ENCODE measurements at places on chromosomes 13 and 19.

GRCh38 chr13:28349371-28349770 is 145.6 kb downstream of the FLT1 start:
- DNase-seq = no peak

DNA sequence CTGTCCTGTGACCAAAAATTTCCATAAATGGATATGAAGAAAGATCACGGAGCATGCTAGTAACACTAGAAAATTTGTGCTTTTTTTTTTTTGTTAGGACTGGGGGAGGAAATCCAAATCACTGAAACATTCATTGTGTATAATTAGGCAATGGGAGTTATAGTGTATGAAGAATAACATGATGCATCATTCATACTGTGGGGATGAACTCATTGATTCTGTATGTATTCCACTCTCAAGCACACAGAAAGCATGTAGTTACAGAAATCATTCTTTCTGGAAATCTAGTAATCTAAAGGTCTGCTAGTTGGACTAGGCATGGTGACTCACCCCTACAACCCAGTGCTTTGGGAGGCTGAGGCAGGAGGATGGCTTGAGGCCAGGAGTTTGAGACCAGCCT is 749.7 kb downstream of the DIAPH3 start:
- no peak for DNase-seq

DNA sequence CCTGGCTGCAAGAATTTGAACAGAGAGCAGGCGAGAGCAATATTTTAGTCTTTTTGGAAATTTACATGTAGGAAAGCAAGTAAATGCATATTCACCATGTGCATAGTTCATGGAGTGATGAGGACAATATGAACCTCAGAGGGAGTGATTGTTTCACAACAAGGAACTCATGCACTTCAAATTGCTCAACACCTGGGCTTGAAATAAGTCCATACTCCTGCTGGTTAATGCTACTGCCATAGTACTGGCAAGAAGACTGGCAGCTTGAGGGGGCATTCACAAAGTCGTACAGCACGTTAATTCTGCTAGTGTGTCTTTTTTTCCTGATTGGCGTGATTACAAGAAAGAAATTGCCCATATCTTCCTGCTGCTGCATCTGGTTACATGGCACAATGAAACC is 267.6 kb downstream of the PCDH17 start:
- no peak for DNase-seq

DNA sequence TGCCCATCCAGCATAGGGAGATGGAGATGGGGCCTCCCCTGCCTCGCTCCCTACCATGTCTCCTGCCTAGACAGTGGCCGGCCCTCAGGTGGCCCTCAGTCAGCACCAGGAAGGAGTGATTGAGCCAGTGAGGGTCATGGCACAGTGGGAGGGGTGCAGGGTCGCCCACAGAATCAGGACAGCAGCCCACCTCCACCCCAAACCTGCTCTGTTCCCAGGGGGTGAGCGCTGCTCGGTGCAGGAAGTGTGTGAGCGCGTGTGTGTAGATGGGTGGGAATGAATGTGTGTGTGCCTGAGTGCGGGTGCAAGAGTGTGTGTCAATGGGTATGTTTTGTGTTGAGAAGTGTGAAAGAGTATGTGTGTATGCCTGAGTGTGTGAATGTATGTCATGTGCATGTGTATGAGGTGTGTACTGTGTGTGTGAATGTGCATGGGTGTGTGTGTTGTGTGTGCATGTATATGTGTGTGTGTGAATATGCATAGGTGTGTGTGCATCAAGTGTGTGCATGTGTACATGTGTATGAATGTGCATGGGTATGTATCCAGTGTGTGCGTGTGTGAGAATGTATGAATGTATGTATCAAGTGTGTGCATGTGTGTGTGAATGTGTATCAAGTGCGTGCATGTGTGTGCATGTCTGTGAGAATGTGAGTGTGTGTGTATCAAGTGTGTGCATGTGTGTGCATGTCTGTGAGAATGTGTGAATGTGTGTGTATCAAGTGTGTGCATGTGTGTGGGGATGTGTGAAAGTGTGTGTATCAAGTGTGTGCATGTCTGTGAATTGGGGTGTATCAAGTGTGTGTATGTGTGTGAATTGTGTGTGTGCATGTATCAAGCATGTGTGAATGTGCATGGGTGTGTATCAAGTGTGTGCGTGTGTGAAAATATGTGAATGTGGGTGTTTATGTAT is 12.0 kb downstream of the EVI5L start:
- DNase-seq = no peak

DNA sequence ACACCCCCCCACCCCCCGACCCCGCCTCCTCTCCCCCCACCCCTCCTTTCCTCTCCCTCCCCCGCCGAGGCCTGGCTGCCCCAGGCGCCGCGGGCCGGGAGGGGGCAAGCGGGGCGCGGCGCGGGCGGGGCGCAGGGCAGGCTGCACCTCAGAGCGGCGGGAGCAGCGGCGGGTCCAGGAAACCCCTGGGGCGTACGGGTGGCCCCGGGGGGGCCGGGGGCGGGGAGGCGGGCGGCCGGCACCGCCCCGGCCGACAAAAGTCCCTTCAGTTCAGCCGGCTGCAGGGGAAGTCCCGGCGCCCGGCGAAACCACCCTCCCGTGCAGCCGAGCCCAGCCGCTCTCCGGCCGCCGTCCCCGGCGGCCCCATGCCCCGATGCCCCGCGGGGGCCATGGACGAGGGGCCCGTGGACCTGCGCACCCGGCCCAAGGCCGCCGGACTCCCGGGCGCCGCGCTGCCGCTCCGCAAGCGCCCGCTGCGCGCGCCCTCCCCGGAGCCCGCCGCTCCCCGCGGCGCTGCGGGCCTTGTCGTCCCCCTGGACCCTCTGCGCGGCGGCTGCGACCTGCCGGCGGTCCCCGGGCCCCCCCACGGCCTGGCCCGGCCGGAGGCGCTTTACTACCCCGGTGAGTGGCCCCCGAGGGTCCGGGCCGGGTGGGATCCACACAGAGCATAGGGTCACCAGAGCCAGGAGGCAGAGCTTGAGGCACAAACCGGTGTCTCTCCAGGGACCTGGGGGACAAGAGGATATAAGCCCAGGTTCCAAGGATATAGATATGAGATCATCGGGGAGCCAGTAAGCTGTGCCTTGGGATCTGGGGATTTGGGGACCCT is at the start of gene BCL3:
TSS of gene BCL3 (plus strand) at position 283 of the 829 bp plus-strand sequence. CDS start at position 366, 83 bp downstream.
- no peak for DNase-seq

- DNase-seq = peak; percentile 46
Observed at GRCh38 chr13:99617474-99618255, 116.4 kb downstream of the TM9SF2 start.

- DNase-seq = no peak
Observed at GRCh38 chr19:33705090-33705847, 83.5 kb downstream of the CHST8 start.

DNA sequence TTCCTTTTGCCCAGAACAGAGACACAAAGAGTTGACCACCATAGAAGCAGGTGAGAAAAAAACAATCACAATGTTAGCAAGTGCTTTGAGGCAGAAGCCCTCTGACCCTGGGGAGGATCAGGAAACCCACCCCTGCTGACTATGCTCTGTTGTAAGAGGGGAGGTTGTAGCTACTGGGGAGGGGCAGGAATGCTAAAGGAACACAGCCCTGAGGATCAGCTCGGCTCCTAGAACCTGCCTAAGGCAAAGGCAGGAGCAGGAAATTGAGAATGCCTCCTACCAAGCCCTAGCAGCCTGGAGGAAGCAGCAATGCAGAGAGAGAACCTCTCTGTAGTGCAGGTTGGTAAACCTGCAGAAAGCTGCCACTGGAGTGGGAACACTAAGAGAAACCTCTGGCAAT is 624.0 kb upstream of the KLF12 start:
- DNase-seq = no peak

- no peak for DNase-seq
Observed at GRCh38 chr13:105353654-105354053, 1181.8 kb downstream of the EFNB2 start.

- no peak for DNase-seq
Observed at GRCh38 chr19:15187026-15188007, 13.5 kb downstream of the NOTCH3 start.

DNA sequence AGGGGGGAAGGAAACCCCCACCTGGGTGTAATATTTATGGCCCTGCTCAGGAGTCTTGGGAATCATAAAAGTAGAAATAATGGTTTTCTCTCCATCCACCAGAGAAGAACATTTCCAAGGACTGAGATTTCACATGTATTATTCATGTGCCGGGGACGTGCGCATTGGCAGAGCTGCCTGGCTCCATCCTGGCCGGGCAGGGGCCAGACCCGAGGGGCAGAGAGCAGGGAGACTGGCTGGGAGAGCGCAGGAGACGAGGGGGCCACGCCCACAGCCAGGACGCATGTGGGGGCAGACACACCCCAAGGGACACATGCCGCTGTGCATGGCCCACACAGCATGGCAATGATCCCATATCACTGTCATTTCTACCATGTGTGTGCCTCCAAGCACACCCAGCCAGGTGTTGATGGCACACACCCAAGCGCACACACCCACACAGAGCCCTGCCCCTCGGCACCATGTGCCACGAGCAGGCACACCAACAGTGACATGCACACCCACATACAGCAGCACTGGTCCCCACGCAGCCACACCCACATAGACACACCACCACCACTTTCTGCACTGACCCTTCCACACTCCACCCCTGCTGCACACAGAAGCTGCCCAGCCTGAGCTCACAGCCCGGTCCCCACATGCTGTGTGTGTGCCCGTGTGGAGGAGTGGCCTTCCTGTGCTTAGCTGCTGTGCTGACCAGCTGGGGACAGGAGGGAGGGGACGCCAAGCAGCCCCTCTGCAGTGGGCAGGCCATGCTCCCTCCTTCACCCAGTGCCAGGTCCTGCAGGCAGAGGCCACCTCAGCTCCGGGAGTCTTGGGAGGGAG is 39.3 kb downstream of the CEBPG start:
- no peak for DNase-seq

DNA sequence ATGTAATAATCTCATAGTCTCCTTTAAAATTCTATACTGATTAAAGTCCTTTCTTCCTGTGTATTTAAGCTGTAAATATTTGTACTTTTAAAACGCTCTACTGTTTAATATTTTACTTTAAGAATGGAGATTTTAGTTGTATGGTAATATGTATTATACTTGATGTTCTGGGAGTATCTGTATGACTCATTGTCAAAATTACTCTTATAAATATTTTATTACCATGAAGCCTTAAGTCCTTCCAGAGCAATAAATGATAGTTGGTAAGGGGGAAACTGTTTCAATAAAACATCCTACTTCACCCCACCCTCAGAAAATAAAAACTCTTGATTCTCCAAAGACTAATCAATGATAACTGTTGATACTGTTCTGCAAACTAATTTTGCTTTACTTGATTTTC is 6.4 kb downstream of the PCDH9 start:
- peak; percentile 34 for DNase-seq

DNA sequence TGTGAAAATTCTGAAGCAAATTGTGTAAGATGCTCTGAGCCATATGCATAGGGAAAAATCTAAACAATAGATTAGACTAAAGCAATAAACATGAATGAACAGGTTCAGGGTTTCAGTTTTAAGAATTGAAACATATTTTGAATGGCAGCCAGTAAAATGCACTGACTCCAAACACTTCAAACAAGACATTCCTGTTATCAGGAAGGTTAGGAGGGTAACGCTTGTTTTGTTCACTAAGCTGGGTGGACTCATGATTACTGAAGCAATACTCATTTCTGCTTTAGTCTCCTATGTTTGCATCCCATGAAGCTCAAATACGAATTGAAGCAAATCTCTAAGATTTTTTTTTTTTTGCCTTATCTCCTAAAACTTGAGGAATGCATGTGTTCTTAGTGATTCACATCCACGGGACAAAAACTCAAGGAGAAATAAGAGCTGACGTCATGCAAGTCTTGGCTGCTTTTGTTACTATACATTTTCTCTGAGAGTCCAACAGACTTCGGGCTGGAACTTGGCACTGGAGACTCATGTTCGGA is 29.1 kb upstream of the IGFL4 start:
- DNase-seq = peak; percentile 34

GRCh38 chr19:28595722-28596480 is 617.0 kb downstream of the UQCRFS1 start:
- DNase-seq = no peak

GRCh38 chr19:38819231-38819920 is 6.6 kb upstream of the LGALS4 start:
- peak; percentile 27 for DNase-seq

DNA sequence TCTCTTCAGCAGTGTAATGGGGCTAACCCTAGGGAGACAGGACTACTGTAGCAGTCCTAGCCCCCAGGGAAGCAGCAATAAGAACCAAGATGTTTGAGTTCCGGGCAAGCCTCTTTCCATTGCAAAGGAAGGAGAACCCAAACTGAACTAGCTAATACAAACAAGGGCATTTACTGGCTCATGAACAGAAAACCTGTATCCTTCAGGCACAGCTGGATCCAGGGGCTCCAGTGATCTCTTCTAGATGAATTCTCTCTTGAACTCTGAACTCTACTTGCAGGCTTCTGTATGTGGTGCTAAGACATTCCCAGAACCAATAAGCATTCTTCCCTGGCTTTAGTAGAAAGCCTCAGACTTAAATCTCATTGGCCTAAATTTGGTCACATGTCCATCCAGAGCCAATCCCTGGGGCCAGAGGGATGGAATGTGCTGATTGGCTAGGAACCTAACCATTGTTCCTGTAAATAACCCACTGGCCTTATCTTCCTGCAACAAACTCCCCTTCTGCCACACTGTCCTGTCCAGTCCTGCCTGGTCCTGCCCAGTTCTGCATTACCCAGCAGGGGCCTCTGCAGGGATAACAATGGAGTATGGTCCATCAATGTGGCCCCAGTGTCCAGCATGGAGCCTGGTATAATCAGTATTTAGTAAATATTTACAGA is 3.9 kb upstream of the PODNL1 start:
- DNase-seq = no peak

DNA sequence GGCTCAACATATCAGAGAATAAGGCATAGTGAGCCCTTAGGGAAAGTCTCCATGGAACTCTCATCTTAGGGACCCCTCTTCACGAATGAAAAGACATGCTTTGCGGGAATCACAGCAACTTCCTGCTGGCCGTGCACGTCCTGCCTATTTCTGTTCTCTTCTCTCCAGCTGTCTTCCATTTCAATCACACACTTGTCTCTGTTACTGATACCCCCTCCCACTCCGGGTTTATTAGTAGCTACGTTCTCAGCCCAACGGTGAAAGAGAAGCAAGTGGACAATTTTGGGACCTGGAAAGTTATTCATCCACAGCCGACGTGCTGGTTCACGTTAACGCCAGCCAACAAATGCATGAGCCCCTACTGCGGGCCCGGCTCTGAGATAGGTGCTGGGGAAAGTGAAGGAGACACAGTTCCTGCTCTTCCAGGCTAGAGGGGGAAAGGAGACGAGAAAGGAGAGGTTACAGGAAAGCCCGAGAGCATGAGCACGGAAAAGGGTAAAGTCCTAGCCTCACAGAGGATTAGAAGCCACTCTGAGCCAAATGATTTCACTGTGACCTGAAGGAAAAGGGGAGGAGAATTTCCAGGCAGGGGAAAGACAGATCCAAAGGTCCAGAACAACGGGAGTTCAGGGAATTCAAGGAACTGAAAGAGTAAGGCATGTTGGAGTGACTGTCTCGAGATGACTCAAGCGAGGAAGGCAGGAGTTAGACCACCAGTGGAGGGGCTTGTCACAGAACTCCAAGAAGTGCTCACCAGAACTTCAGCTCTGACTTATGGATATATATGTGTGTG is 81.8 kb upstream of the CLDN10 start:
- peak; percentile 20 for DNase-seq

- DNase-seq = peak; percentile 54
Observed at GRCh38 chr19:16330806-16331690, 6.4 kb downstream of the KLF2 start.

- no peak for DNase-seq
Observed at GRCh38 chr13:97526556-97526955, 92.6 kb downstream of the RAP2A start.

- DNase-seq = no peak
Observed at GRCh38 chr13:25371158-25371874, 458 bp upstream of the ATP8A2 start.

GRCh38 chr13:114045113-114045735 is 71.3 kb upstream of the C13orf46 start:
- DNase-seq = no peak

- DNase-seq = no peak
Observed at GRCh38 chr13:79389026-79389425, 17.0 kb downstream of the RBM26 start.

Measured in muscle of leg (tissue), 16 donors.